ENCODE measurements at places on chromosomes 4 and X.

DNA sequence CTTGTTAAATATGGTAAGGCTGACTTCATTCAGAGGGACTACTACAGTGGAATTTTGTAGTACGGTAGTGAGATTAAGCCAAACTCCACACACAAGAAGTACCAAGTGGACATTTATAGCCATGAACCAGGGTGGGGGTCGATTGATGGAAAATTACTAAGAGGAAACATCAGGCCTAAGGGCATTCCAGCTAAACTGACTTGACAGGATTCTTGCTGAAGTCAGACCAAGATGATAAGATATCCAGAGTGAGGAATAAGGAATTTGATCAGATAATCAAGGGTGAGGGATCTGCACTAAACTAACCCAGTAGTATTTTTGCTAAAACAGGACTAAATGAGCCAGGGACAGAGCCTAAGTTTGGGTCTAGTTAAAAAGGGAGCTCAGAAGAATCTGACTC lies 597.5 kb downstream of the RPA4 start:
- no peak for DNase-seq

- DNase-seq: no peak
Measured at GRCh38 chr4:137345597-137345996, 186.7 kb downstream of the PCDH18 start.

DNA sequence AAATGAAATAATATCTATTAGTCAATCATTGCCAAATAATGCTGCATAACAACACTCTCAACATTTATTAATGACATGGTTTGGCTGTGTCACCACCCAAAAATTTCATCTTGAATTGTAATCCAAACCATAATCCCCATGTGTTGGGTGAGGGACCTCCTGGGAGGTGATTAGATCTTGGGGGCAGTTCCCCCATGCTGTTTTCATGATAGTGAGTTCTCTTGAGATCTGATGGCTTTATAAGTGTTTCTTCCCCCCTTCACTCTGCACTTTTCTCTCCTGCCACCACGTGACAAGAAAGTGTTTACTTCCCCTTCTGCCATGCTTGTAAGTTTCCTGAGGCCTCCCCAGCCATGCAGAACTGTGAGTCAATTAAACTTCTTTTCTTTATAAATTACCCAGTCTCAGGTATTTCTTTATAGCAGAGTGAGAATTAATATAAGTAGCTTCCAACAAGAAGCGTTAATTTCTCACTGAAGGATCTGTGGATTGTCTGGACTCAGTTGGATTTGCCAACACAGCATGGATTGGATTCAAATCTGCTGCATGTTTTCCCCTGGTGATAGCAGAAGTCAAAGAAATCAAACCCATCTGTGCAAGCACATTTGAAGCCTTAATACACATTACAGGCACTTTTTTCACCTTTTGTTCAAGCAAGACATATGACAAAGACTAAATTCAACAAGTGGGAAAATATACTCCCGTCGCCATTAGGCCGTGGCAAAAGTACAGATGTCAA lies 216.6 kb downstream of the PDGFC start:
- DNase-seq: no peak

DNA sequence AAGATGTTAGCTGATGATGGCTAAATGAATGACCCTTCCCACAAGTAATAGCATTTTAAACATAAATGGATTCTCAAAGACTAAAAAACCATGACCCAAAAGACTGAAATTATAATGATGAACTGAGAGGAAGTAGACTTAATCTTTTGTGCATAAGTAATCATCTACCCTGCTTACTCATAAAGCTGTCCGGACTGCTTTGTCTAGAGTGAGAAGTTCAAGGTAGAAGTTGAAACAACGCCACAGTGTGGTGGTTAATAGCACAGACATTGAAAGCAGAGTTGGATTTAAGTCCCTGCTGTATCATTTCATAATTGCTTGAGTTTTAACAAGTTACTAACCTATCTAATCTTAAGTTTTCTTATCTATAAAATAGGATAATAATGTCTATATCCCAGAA lies 346.6 kb downstream of the CENPC start:
- DNase-seq: peak; percentile 20

- DNase-seq: no peak
Measured at GRCh38 chr4:95715830-95716229, 124.1 kb upstream of the PDHA2 start.

- DNase-seq: no peak
Measured at GRCh38 chr4:185127021-185127925, 15.8 kb upstream of the SLC25A4 start.

GRCh38 chr4:108051343-108051742 lies 61.7 kb downstream of the HADH start:
- peak; percentile 66 for DNase-seq

DNA sequence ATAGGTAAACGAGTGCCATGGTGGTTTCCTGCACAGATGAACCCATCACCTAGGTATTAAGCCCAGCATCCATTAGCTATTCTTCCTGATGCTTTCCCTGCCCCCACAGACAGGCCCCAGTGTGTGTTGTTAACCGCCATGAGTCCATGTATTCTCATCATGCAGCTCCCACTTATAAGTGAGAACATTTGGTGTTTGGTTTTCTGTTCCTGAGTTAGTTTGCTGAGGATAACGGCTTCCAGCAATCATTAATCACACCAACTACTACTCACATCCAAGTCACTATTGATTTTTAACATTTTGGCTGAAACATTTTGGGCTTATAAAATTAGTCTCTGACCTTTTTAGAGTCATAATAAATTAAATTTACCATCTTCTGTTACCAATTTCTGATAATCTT lies 205.3 kb downstream of the SPOCK3 start:
- no peak for DNase-seq

DNA sequence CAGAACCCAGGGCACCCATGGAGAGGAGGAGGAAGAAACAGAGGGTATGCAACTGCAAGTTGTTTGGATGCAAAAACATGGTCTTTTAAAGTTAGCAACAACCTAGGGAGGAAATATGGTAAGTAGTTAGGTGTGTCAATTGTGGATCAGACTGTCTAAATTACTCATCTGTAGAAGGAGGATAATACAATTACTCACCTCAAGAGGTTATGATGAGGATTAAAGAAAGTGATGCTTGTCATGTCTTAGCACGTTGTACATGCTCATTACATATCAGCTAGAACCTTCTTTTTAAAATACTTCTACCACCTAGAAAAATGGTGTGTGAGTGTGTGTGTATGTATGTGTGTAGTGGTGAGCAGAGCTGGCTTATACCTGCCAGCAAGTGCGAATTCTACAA lies 2.3 kb upstream of the C1QTNF7 start:
- DNase-seq: no peak

- DNase-seq: no peak
Measured at GRCh38 chr4:1983053-1983845, 25.5 kb downstream of the NELFA start.

- no peak for DNase-seq
Measured at GRCh38 chr4:120431180-120431579, 364.5 kb upstream of the MAD2L1 start.

All from Jurkat, Clone E6-1 (cell line).